ENCODE measurements at places on chromosomes 2 and 18.

- DNase-seq, result no peak
Measured at GRCh38 chr2:201996006-201996405, 37.6 kb upstream of the FZD7 start.

GRCh38 chr2:118687698-118688097 lies 159.8 kb downstream of the EN1 start:
- DNase-seq, result no peak

DNA sequence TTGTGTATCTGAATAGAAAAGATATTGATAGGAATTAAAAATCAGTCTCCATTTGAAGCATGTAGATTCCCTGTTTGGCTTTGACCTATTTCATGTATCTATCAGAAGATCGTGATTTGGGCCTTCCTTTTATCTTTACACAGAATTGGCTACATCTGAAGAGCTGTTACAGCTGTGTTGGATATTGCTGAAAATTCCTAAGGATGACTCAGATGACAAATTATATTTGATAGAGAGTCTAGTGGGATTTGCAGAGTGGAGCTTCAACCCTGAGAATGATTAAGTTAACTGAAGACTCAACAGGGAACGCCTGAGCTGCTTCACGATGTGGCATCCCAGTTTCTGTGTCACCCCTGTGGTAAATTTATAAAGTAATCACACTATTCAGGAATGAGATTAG lies 4.9 kb upstream of the COL3A1 start:
- DNase-seq, result no peak

DNA sequence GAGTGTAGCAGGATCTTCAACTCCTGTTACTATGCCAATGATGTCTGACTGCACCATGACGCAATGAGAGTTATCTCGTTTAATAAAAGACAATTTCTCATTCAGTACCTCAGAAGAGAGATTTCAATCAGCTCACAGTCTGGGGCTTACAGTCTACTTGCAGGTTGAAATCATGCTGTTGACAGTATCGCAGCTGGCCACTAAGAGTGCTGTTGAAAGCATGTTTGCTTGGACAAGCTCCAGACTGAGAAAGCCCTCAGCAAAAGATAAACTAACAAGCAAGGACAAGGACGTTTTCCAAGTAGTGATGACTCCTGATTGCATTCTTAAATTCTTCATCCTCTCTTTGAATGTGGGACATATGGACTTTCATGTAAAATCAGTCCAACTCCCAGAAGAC lies 145.2 kb upstream of the SYT4 start:
- no peak for DNase-seq

- DNase-seq, result no peak
Measured at GRCh38 chr2:159648643-159649042, 32.3 kb upstream of the BAZ2B start.

- DNase-seq, result no peak
Measured at GRCh38 chr18:58800582-58800981, 64.1 kb upstream of the ZNF532 start.

GRCh38 chr18:7878265-7879211 lies 311.4 kb downstream of the PTPRM start:
- no peak for DNase-seq

GRCh38 chr18:27415495-27415894 lies 230.4 kb upstream of the CHST9 start:
- DNase-seq, result no peak

DNA sequence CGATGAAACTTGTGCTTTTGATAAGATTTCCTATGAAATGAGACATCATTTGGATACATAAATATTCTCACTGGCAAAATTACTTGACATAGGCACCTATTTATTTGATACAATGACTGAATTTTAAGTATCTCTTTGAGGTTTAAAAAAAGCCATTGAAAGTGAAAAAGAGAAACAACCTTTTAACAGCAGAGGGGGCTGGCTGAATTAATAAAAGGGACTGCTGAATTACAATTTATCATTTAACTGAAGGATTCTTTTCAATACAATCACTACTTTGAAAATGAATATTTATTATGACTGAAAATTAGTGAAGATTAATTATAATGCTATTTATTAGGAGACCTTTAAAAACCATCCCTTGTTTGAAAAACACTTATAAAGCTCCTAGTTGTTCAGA lies 335.3 kb downstream of the DLGAP1 start:
- DNase-seq, result no peak

- DNase-seq, result no peak
Measured at GRCh38 chr2:15939854-15940660, at the start of gene MYCN. TSS of gene MYCN (plus strand) at chr2:15940550. CDS start at chr2:15942065, 1,515 bp downstream.

- no peak for DNase-seq
Measured at GRCh38 chr2:228689053-228689452, 507.6 kb upstream of the SPHKAP start.

- no peak for DNase-seq
Measured at GRCh38 chr2:194526121-194526520, 1130.9 kb upstream of the SLC39A10 start.

DNA sequence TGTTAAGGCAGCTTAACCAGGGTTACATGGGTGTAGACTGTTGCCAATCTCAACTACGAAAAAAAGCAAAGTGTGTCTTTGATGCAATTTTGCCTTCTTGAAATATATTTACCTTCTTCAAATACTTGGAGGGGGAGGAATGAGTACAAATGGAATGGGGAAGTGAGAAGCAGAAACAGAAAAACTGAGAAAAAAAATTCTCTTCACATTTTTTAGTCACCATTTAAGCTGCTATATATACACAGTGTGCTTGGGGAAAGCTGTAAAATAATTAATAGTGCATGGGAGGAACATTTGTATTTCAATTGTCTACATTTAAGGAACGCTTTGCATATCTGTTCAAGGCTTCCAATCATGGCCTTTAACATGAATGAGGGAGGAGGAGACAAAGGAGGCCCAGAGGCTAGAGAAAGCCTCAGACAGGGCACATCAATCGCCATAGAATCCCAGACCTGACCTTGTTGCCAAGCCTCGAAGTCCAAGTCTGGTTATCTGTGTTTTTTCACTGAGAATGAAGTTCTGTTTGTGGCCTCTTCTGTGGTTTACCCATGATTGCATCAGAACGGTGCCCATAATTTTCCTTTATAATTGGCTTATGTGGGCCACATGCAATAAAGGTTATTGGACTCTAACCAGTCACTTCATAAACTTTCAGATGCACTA lies 158.6 kb downstream of the PIK3C3 start:
- no peak for DNase-seq

DNA sequence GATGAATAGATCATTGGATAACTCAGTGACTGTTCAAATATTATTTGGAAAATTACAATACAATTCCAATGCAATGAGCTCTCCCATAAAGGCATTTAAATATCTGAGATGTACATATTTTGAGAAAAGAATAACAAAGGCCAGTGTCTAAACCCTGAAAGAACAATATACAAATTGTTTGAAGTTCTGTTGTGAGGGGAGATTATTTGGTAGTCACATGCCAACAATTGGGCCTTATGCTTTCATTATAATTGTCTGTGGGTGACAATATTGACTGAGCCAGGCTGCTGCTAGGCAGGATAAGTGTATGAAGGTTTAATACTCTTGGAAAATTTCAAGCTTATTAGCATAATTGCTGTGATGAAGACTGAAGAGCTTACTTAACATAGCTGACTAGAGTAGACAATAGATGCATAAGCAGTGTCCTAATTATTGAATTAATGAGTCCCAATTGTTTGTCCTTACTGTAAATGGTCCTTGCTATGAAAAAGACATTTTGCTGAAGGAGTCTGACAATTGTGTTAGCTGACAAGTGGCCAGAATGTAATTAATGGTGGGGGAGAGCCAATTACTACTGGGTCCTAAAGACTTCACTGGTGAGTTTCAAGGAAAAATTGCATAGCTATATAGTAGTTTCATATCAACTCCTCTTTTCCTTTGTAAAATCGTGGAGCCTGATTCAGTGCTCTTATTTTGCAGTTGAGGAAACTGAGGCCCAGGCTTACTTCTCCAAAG lies 5.0 kb upstream of the SMAD2 start:
- no peak for DNase-seq

- no peak for DNase-seq
Measured at GRCh38 chr2:124248386-124248785, 223.3 kb downstream of the CNTNAP5 start.

DNA sequence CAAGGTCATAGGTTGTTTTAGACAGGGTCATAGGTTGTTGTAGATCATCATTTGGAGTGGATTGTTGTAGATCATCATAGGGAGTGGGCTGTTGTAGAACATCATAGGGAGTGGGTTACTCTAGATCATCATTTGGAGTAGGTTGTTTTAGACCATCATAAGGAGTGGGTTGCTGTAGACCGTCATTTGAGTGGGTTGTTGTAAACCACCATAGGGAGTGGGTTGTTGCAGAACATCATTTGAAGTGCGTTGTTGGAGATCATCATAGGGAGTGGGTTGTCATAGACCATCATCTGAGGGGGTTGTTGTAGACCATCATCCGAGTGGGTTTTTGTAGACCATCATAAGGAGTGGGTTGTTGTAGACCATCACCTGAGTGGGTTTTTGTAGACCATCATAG lies 9.5 kb upstream of the TRPM8 start:
- no peak for DNase-seq

GRCh38 chr2:109136542-109136941 lies 7.5 kb downstream of the SH3RF3 start:
- DNase-seq, result no peak
